Activated CD4-positive, alpha-beta T cell treated with anti-CD3 and anti-CD28 coated beads, Interleukin-10, Interleukin-2, amounts not matched to agents 100 ng/mL and 50 ng/mL, durations not matched to agents 16 hours and 8 hours (primary cell): ENCODE measurements at places on chromosomes 12 and 14.

DNA sequence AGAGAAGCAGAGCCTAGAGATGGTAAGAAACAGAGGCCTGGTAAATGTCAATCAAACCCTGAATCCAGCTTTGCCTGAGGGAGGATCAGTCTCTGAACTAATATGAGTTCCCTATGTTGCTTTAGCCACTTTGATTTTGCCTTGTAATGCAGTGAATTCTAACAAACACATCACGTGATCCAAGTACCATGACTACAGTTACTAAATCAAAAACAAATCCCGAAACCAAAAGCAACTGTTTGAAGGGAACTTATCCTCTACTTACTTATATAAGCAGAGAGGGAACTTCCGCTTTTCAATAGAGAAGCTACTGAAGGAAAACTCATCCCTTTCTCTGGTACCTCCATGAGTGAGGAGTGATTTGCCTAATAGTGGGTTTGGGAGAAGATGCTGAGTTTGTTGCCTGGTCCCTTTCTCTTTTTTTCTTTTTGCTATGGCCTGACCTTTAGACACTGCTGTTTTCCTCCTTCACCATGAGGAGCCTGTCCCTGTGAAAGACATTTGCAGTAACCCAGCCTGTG lies 7.7 kb upstream of the PPTC7 start:
- peak; percentile 79 for DNase-seq

GRCh38 chr12:21992823-21993222 lies 51.6 kb upstream of the ABCC9 start:
- DNase-seq: no peak

DNA sequence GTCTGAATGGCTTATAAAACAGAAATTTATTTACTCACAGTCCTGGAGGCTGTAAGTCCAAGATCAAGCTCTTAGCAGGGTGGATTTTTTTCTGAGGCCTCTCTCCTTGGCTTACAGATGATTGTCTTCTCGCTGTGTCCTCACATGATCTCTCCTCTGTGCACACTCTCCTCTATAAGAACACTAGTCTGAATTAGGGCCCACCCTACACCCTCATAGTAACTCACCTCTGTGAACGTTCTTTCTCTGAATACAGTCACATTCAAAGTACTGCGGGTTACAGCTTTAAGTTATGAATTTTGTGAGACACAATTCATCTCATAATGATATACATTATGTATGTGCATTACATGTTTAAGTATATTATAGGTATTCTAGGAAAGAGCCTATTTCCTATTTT lies 135.7 kb upstream of the ATXN7L3B start:
- no peak for DNase-seq

- DNase-seq: no peak
Observed at GRCh38 chr12:57518176-57518919, 2.0 kb downstream of the DDIT3 start.

- no peak for DNase-seq
Observed at GRCh38 chr12:1457901-1458300, 136.5 kb downstream of the FBXL14 start.

DNA sequence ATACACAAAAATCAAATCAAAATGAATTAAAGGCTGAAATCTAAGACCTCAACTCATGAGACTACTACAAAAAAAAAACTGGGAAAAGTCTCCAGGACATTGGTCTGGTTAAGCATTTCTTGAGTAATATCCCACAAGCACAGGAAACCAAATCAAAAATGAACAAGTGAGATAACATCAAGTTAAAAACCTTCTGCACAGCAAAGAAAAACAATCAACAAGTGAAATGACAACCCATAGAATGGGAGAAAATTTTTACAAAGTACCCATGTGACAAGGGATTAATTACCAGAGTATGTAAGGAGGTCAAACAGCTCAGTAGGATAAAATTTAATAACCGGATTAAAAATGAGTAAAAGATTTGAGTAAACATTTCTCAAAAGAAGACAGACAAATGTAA lies 338.7 kb downstream of the SLC16A7 start:
- DNase-seq: no peak

- no peak for DNase-seq
Observed at GRCh38 chr12:64582114-64582513, 28.2 kb upstream of the RASSF3 start.

DNA sequence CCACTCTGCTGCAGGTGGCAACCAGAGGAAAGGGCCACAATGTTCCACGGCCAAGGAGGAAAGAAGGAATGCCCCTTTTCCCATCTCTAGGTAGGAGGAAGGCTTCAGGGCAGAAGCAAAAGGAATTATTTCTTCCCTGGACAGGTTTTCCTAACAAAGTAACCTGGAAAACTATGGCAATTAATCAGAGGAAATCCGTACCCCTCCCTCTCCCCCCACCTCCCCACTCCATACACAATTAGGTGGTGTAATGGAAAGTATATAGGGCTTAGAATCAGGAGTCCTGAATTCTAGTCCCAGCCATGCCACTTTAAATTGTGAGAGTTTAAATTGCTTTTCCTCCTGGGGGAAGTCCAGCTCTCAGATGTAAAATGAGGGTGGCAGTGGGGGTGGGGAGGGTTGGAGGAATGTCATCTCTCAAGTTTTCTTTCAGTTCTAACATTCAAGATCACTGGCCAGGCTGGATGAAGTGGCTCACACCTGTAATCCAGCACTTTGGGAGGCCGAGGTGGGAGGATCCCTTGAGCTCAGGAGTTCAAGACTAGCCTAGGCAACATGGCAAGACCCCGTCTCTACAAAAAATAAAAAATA lies 1.7 kb downstream of the DHH start:
- no peak for DNase-seq

DNA sequence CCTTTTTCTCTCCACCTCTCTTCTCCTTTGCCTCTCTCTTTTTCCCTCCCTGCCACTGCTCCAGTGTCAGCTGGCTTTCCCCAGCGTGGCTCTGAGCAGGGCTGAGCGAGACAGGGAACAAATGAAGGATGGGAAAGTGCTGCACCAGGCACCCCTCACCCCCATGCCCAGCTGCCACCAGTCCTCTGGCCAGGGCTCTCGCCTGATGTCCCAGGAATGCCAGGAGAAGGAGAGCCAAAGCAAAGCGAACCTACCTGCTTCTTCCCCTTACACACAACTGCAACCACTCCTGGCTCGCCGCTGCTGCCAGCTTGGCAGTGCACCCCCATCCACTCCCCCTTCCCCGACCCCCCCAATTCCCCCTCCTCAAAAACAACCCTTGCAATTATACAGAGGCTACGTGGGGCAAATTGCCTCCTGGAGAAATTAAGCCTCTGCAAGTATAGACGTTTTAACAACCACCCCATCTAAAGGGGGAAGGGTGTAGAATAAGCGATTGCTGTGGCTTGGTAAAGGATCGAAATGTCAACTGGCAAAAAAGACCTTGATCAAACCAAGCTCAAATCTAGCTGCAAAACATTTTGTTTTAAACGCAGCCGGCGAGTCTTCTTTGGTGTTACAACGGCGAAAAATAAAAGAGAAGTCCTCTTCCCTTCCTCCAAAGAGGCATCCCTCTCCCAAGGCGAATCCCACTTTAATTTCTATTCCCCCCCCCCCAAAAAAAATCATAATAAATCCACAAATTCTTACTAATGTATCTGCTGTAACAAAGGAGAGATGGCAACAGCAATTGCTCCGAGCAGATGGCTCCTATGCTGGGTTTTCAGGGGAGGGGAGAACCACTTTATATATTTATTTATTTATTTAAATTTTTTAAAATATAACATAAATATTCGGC lies 2.9 kb downstream of the BCL11B start:
- DNase-seq: peak; percentile 25
